ENCODE measurements at places on chromosomes 16 and 17.

- DNase-seq = no peak
Observed at GRCh38 chr16:73713251-73713650, 583.4 kb upstream of the PSMD7 start.

DNA sequence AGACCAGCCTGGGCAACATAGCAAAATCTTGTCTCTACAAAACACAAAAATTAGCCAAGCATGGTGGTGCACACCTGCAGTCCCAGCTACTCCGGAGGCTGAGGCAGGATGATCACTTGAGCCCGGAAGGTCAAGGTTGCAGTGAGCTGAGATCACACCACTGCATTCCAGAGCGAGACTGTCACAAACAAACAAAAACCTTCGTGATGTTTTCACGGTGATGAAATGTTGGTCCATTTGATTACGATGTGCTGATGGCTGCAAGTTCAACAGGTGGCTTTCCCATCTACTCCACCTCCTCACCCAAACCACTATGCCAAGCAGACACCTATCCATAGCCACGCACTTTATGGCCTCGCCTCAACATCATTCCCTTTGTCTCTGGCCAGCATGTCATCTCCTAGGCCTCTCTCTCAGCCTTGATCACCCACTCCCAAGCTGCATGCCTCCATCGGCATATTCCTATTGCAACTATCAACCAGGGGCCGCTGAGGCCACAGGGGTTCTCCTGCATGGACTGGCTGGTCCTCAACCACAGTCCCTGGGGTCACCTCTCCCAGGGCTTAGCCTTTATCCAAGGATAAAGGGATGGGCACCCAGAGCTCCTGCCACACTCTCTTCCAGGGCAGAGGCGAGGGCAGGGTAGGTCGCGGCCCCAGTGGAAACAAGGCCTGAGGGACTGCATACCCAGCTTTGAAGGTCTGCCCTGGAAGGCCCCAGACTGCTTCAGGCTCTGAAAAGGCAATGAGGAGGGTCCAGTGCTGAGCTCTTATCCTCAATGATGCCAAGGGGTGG, 17.1 kb upstream of the ALOX15B start:
- no peak for DNase-seq

GRCh38 chr17:27269974-27270373, 23.9 kb upstream of the WSB1 start:
- DNase-seq = no peak

- DNase-seq = no peak
Observed at GRCh38 chr17:5128905-5129535, 13.2 kb downstream of the USP6 start.

DNA sequence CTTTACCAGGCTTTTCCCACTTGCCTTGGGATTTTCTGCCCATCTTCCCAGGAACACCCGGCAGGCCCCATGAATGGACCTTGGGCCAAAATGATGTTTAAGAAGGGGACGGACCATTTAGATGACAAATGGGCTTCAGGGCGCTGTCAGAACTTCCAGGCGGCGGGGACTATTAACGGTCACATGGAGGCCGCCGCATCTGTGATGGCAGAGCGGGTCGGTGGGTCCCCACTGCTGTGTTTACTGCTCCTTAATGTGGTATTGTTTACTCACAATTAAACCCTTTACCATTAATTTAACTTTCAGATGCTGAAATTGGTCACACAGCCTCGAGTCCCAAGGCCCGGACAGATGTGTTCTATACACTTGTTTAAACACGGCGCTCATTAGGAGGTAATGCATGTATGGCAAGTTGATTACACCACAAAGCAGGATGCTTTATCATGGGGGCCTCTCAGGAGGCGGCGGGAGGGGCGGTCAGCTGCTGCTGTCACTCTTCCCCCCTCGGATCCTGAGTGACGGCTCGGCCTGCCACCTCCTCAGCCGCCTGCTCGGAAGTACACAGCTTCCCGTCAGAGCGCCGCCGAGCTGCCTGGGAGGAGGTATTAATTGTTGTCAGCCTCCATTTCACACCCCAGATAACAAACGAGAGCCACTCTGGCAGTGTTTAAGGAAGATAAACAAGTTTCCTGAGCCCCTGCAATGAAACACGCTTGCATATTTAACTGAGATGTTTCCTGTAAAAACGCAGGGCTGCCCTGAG, 83.9 kb upstream of the IRX3 start:
- no peak for DNase-seq

- DNase-seq = no peak
Observed at GRCh38 chr16:3938843-3939624, 58.5 kb upstream of the CREBBP start.

GRCh38 chr17:18957831-18958230, 5.9 kb downstream of the SLC5A10 start:
- no peak for DNase-seq

DNA sequence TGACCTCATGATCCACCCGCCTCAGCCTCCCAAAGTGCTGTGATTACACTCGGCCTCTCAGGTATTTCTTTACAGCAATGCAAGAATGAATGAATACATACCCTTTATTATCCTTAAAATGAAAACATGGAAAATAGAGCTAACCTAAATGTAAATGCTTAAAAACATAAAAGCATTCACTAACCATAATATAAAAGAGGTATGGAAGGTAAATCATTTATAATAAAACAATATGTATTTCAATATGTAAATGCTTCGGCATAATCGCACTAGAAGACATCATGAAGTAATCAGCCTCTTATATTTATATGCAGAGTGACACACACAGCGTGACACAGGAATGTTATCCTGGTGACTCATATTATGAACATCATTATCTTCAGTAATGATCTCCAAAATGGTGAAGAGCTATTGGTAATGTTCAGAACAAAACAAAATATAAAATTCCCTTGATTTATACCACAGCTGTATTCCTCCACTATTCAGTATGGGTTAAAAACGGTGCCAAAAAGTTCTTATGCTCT, 53.9 kb downstream of the AIPL1 start:
- no peak for DNase-seq

- no peak for DNase-seq
Observed at GRCh38 chr17:1136748-1137147, 43.0 kb downstream of the ABR start.

GRCh38 chr17:78674595-78675315, 97.6 kb upstream of the DNAH17 start:
- DNase-seq = no peak

- no peak for DNase-seq
Observed at GRCh38 chr17:63988741-63989621, 9.2 kb upstream of the PRR29 start.
